ENCODE measurements at places on chromosomes 6 and 20. TPM values are rescaled to one million over a fixed set of nuclear protein-coding genes. Genes with fewer than 3 reads are reported as not detected.

Gene POM121L2
- total RNA-seq, result not detected

GRCh38 chr20:13336308-13337089 is 115.4 kb downstream of the ISM1 start:
- DNase-seq, result no peak

- no peak for DNase-seq
Observed at GRCh38 chr6:105799056-105799455, 287.1 kb upstream of the PRDM1 start.

- no peak for DNase-seq
Observed at GRCh38 chr6:35304299-35304698, 6.7 kb downstream of the DEF6 start.

Gene SMPDL3A
- 19.4 TPM for total RNA-seq
